Renal cortical epithelial cell (primary cell): ENCODE measurements at places on chromosomes 16 and 17. TPM values are rescaled to one million over a fixed set of nuclear protein-coding genes. Genes with fewer than 3 reads are reported as not detected.

The POLR2C gene
- 78.5 and 83.8 TPM in 2 replicates for total RNA-seq

The C16orf96 gene
- total RNA-seq = 0.10 TPM in 1 of 2 replicates, not detected in the other

The GUCY2D gene
- total RNA-seq = not detected in 2 replicates

The NACA2 gene
- total RNA-seq = not detected in 2 replicates

The HGS gene
- total RNA-seq = 104 and 110 TPM in 2 replicates

The RAMP2 gene
- not detected in 2 replicates for total RNA-seq

The SOCS3 gene
- total RNA-seq = 46.4 and 94.7 TPM in 2 replicates

The ADAP2 gene
- 3.1 and 8.7 TPM in 2 replicates for total RNA-seq

The PRSS27 gene
- 0.85 and 1.7 TPM in 2 replicates for total RNA-seq

The ASGR2 gene
- not detected in 2 replicates for total RNA-seq
